ENCODE measurements at places on chromosomes 5 and 9.

DNA sequence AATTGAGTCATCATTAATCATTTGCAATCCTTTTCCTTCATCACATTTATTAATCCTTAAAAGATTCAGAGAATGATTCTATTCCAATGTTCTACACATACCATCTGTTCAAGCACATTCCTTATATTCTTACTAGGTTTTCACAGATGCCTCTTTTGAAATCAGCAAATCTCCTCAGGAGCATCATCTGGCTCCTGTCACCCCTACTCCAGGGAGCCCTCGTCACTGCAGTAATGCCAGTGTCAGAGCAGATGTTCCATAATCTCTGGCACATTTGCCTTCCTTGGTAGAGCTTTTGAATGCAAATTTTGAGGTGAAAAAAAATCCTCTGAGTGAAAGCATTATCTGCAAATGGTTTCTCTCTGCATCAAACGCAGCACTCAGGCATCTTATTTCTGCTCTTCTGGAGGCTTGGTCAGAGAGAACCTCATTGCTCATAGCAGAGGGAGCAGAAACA, 7.6 kb upstream of the KCNV2 start:
- H3K4me3 ChIP-seq: no peak overlapping the region
- H3K27ac ChIP-seq: no peak overlapping the region
- no peak for DNase-seq
- H3K4me1 ChIP-seq: no peaks in the 10 kb centered on the region

- H3K27me3 ChIP-seq: no peaks in the 10 kb centered on the region
- no peaks in the 10 kb centered on the region for H3K36me3 ChIP-seq
- no peak overlapping the region for H3K27ac ChIP-seq
- no peak for DNase-seq
- no peak overlapping the region for H3K4me3 ChIP-seq
Measured at GRCh38 chr5:174197929-174198328, 152.4 kb downstream of the NSG2 start.

DNA sequence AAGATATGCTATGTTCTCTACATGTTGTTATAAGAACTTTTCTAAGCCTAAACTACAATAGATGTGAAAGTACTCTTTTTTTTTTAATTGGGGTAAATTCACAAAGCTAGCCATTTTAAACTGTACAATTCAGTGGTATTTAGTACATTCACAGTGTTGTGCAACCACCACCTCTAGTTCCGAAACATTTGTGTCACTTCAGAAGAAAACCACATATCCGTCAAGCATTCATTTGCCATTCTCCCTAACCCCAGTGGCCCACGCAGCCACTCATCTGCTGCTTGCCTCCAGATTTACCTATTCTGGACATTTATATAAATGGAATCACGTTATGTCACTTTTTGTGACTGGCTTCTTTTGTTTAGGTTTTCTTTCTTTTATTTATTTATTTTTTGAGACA, 43.1 kb downstream of the SPTAN1 start:
- no peak overlapping the region for H3K4me3 ChIP-seq
- no peak overlapping the region for H3K27ac ChIP-seq
- no peaks in the 10 kb centered on the region for H3K27me3 ChIP-seq

- no peaks in the 10 kb centered on the region for H3K27me3 ChIP-seq
- no peak for DNase-seq
- no peak overlapping the region for H3K4me3 ChIP-seq
- no peaks in the 10 kb centered on the region for H3K4me1 ChIP-seq
- H3K27ac ChIP-seq: no peak overlapping the region
Measured at GRCh38 chr5:109929376-109929775, 239.6 kb downstream of the MAN2A1 start.

DNA sequence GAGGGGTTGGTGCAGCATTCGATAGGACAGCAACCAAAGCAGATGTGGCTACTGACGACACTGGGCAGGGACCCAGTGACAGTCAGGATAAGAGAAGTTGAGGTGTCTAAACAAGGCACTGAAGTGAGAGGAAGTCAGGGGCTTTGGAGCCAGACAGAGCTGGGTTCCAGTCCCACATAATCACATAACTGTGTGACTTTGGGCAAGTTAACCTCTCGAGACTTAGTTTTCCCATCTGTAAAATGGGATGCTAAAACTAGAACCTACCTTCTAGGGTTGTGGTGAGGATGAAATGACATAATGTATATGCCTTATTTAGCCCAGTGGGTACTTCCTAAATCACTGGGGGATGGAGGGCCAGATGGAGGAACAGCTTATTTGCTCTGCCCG, 3.1 kb downstream of the ANGPTL2 start:
- H3K27me3 ChIP-seq: peaks cover 9% of the 10 kb centered on the region
- DNase-seq: no peak
- H3K4me1 ChIP-seq: peaks cover 9% of the 10 kb centered on the region
- H3K36me3 ChIP-seq: no peaks in the 10 kb centered on the region
- no peak overlapping the region for H3K27ac ChIP-seq
